ENCODE measurements at places on chromosomes 11 and 22.
A peak's percentile ranks its signal among the peaks of the same experiment; 100 is the strongest.

- no peak overlapping the region for H3K4me3 ChIP-seq
- H3K4me1 ChIP-seq: no peaks in the 10 kb centered on the region
- no peak for DNase-seq
- no peak overlapping the region for H3K27ac ChIP-seq
Observed at GRCh38 chr11:15589070-15589626, 474.4 kb downstream of the INSC start.

GRCh38 chr11:79340535-79340934, 100.3 kb downstream of the TENM4 start:
- no peak overlapping the region for H3K27ac ChIP-seq
- no peak overlapping the region for H3K4me3 ChIP-seq
- H3K4me1 ChIP-seq: no peaks in the 10 kb centered on the region
- no peaks in the 10 kb centered on the region for H3K27me3 ChIP-seq

GRCh38 chr22:33659448-33659847, 260.8 kb downstream of the LARGE1 start:
- no peaks in the 10 kb centered on the region for H3K27me3 ChIP-seq
- no peaks in the 10 kb centered on the region for H3K36me3 ChIP-seq
- no peaks in the 10 kb centered on the region for H3K4me1 ChIP-seq
- DNase-seq: no peak
- H3K27ac ChIP-seq: no peak overlapping the region

DNA sequence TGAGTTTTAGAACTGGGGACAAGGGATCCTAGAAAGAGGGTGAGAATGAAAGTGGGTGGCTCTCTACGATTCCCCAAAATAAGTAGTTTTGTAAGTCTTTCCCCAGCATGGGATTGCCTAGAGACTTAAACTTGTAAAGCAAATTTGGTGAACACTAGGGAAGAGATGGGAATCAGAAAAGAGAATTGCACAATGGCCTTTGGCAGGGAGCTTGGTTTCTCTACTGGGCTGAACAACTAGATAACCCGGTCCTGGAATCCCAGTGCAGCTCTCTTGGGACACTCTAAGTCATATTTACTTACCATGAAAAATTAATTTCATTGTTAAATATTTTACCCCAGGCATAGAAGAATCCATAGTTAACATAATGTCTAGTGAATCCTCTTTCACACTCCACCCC, 16.5 kb upstream of the USP18 start:
- DNase-seq: no peak
- no peak overlapping the region for H3K4me3 ChIP-seq
- H3K27ac ChIP-seq: no peak overlapping the region
- H3K36me3 ChIP-seq: no peaks in the 10 kb centered on the region
- no peaks in the 10 kb centered on the region for H3K27me3 ChIP-seq

DNA sequence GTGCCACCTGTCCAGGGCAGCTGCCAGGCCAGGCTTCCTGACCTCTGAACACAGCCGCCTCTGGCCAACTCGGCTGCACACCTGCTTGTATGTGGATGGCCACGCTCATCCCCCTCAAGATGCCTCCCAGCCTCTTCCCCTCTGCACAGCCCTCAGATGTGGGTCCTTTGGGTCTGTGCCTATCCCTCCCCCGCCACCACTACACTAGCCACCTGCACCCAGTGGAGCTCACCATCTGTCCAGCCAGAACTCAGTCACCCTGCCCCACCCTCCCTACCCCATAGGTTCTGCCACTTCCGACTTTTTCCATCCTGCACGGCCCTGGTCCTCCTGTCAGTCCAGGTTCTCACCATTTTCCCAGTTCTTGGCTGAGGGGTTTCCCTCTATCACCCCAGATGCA, 44.6 kb downstream of the PHF21B start:
- no peak overlapping the region for H3K4me3 ChIP-seq
- no peak overlapping the region for H3K27ac ChIP-seq
- H3K4me1 ChIP-seq: no peaks in the 10 kb centered on the region
- DNase-seq: no peak

DNA sequence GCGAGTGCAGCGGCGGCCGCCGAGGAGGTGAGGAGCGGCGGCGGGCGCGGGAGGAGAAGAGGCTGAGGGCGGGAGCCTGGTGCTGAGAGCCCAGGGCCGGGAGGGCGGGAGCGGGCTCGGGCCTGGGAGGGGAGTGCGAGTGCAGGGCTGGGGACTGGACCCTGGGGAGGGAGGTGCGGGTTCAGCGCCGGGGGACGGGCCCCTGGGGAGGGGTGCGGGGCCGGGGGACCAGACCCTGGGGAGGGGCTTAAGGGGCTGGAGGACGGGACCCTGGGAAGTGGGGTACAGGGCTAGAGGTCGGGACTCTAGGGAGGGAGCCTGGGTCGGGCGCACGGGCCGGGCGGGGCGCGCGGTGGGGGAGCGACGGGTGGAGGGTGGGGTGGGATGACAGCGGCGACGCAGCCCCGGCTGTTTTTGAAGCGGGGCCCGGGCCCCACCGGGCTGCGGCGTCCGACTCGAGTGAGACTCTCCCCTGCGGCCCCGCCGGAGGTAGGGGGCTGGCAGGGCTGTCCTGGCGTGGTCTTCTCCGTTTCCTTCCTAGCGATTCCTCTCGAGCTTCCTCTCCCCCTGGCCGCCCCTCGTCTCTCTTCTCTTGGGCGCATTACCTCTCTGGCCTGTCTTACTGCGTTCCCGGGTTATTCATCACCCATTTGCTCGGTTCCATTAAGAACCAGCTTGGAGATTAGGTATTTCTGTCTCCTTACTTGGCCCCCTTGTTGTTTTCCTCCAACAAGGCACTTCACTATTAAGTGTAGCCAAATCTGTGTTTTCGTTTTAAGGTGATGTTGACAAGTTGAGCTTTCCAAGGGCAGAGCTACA, 754 bp downstream of the NUP50 start:
- peak overlapping the region; percentile 97 for H3K27ac ChIP-seq
- peak overlapping the region; percentile 98 for H3K4me3 ChIP-seq
- no peak for DNase-seq
- H3K4me1 ChIP-seq: peaks cover 53% of the 10 kb centered on the region

DNA sequence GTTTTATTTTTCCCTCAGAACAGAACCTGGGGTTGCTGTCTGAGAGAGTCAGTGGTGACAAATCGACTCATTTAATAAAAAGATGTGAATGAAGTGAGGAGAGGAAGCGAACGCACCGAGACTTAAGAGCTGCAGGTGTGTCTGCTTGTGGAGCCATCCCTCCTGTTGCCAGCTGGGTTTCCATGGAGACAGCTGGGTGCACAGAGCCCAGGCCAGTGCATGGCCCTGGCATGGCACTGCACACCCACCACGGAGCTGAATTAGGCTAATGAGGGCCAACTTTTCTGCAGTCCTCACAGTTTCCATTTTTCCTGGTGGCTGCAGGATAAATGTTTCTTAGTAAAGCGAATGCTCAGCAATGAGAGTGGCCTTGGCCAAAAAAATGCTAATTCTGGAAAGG, 750.2 kb downstream of the OPCML start:
- H3K27me3 ChIP-seq: no peaks in the 10 kb centered on the region
- no peak overlapping the region for H3K27ac ChIP-seq
- H3K4me3 ChIP-seq: no peak overlapping the region
- no peaks in the 10 kb centered on the region for H3K4me1 ChIP-seq
- no peak for DNase-seq
- no peaks in the 10 kb centered on the region for H3K36me3 ChIP-seq

- DNase-seq: no peak
- no peak overlapping the region for H3K27ac ChIP-seq
- peaks cover 46% of the 10 kb centered on the region for H3K27me3 ChIP-seq
- H3K4me3 ChIP-seq: no peak overlapping the region
Observed at GRCh38 chr11:93895106-93895862, 44.9 kb upstream of the VSTM5 start.

DNA sequence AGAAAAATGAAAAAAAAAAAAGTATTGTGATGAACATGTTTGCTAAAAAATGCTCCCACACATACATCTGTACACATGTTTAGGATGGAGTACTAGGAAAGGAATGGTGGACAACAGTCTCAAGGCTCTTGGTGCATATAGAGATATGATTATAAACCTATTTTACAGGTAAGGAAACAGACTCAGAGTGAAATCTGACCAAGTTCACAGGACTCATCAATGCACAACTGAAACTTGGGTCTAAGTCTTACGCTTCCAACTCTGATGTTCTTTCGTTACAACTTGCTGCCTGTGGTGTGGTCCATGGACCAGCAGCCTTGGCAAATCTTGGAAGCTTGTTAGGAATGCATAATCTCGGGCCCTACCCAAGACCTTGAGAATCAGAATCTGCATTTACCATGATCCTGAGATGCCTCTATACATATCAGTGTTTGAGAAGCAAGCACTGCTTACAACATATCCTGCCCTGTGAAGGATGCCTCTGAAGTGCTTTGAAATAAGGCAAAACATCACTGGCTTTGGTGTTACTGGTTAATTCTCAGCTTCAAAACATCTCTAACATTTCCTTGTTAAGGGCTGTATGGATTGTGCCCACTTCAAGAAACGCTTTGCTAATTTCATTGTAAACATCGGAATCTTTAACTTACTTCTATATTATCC, 39.9 kb upstream of the NUP160 start:
- peaks cover 2% of the 10 kb centered on the region for H3K27me3 ChIP-seq
- H3K27ac ChIP-seq: no peak overlapping the region
- H3K4me1 ChIP-seq: no peaks in the 10 kb centered on the region
- H3K4me3 ChIP-seq: no peak overlapping the region
- H3K36me3 ChIP-seq: no peaks in the 10 kb centered on the region
- DNase-seq: no peak

- H3K4me1 ChIP-seq: no peaks in the 10 kb centered on the region
- DNase-seq: no peak
- H3K36me3 ChIP-seq: no peaks in the 10 kb centered on the region
- H3K4me3 ChIP-seq: no peak overlapping the region
- peaks cover 54% of the 10 kb centered on the region for H3K27me3 ChIP-seq
Observed at GRCh38 chr22:27084130-27084529, 426.7 kb downstream of the MIAT start.

- H3K36me3 ChIP-seq: no peaks in the 10 kb centered on the region
- no peak overlapping the region for H3K27ac ChIP-seq
- no peak for DNase-seq
- peaks cover 6% of the 10 kb centered on the region for H3K27me3 ChIP-seq
- H3K4me1 ChIP-seq: peaks cover 10% of the 10 kb centered on the region
Observed at GRCh38 chr11:111944139-111944538, 7.0 kb downstream of the DIXDC1 start.

- H3K27ac ChIP-seq: peak overlapping the region; percentile 19
- no peaks in the 10 kb centered on the region for H3K36me3 ChIP-seq
- no peak for DNase-seq
Observed at GRCh38 chr11:65492637-65493366, 6.0 kb upstream of the MALAT1 start.

DNA sequence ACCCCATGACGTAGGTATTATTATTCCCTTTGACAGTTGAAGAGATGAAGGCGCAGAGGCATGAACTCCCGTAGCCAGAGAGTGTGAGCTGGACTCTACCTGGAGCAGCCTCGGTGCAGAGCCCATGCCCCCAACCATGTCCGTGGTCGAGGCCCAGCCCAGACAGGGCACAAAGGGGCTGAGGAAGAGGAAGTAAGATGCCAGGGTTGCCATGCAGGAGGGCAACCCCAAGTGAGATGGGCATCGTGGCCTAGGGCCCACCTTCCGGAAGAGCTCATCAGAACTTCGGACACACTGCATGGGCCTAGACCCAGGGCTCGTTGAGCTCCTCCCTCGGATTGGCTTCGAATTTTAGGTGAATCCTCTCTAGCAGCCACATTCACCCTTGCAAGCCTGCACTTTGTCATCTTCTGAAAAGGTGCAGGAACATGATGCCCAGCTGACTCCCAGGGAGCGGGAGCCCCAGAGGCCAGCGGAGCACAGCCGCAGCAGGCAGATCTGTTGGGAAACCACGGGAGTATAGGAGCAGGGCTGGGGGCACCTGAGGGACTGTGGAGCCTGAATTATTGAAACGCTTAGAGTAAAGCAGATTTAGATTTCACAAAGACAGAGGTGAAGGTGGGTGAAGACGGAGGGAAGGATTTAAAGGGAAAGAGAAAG, 29.0 kb upstream of the JAM3 start:
- H3K36me3 ChIP-seq: no peaks in the 10 kb centered on the region
- H3K27me3 ChIP-seq: peaks cover 3% of the 10 kb centered on the region
- peak overlapping the region; percentile 1 for H3K27ac ChIP-seq
- no peak overlapping the region for H3K4me3 ChIP-seq
- peaks cover 15% of the 10 kb centered on the region for H3K4me1 ChIP-seq

GRCh38 chr11:107250017-107250416, 207.6 kb downstream of the CWF19L2 start:
- H3K27ac ChIP-seq: no peak overlapping the region
- DNase-seq: no peak
- no peaks in the 10 kb centered on the region for H3K36me3 ChIP-seq
- no peak overlapping the region for H3K4me3 ChIP-seq
- H3K27me3 ChIP-seq: no peaks in the 10 kb centered on the region

DNA sequence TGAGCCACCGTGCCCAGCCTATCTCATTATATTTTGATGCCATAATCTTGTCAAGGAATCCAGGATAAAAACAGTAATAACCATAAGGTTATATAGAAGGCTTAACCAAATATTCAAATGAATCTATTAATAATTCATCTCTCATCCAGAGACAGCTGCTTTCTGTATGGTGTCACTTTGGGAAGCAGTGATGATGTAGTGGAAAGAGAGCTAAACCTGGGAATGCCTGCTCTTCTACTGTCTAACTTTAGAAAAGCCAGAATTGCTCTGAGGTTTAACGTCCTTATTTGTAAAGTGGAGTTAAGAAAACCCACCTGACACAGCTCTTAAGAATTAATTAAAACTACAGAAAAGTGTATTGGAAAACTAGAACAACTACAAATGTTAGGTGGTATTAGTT, 29.3 kb upstream of the OR10D3 start:
- H3K4me1 ChIP-seq: no peaks in the 10 kb centered on the region
- no peak overlapping the region for H3K27ac ChIP-seq
- peaks cover 35% of the 10 kb centered on the region for H3K27me3 ChIP-seq
- no peak overlapping the region for H3K4me3 ChIP-seq

- H3K27ac ChIP-seq: no peak overlapping the region
- H3K27me3 ChIP-seq: peaks cover 3% of the 10 kb centered on the region
- DNase-seq: no peak
- H3K4me1 ChIP-seq: no peaks in the 10 kb centered on the region
- no peak overlapping the region for H3K4me3 ChIP-seq
Observed at GRCh38 chr11:27319072-27319471, 43.9 kb downstream of the CCDC34 start.

DNA sequence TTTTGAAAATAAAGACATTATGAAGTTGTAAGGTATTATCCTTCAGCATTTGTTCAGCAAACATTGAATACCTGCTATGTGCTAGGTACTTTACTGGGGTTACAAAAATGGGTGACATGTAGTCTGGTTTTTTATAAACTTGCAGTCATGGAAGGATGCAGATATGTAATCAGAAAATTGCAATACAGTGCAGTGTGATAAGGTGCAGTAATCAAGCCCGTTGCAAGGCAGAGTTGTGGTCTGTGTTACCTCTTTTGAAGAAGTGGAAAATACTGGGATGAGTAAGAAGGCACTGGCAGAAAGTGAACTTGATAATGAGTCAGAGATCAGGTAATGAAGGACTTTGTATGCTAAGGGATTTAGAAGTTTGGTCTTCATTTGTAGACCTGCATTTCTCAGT, 8.1 kb downstream of the FBXO7 start:
- H3K4me3 ChIP-seq: no peak overlapping the region
- H3K4me1 ChIP-seq: peaks cover 16% of the 10 kb centered on the region
- peaks cover 22% of the 10 kb centered on the region for H3K36me3 ChIP-seq
- no peaks in the 10 kb centered on the region for H3K27me3 ChIP-seq
- no peak for DNase-seq

All from natural killer cell treated with Interleukin-12 subunit alpha and Interleukin-12 subunit beta and Interleukin-15 and Interleukin-18, amount 100 ng/mL, for 72 hours (primary cell).